Adrenal gland (tissue), 19 donors: ENCODE measurements at places on chromosomes 16 and 17. TPM values are rescaled to one million over a fixed set of nuclear protein-coding genes. Genes with fewer than 3 reads are reported as not detected.
A peak's percentile ranks its signal among the peaks of the same experiment; 100 is the strongest.

Gene ERAL1
- 51.7 TPM for total RNA-seq

Gene FBXL16
- 2.9 TPM for total RNA-seq

Gene NECAB2
- total RNA-seq = 0.55 TPM

Gene RETREG3
- 81.6 TPM for total RNA-seq

Gene PDILT
- not detected for total RNA-seq

Gene WNT9B
- total RNA-seq = 1.7 TPM

DNA sequence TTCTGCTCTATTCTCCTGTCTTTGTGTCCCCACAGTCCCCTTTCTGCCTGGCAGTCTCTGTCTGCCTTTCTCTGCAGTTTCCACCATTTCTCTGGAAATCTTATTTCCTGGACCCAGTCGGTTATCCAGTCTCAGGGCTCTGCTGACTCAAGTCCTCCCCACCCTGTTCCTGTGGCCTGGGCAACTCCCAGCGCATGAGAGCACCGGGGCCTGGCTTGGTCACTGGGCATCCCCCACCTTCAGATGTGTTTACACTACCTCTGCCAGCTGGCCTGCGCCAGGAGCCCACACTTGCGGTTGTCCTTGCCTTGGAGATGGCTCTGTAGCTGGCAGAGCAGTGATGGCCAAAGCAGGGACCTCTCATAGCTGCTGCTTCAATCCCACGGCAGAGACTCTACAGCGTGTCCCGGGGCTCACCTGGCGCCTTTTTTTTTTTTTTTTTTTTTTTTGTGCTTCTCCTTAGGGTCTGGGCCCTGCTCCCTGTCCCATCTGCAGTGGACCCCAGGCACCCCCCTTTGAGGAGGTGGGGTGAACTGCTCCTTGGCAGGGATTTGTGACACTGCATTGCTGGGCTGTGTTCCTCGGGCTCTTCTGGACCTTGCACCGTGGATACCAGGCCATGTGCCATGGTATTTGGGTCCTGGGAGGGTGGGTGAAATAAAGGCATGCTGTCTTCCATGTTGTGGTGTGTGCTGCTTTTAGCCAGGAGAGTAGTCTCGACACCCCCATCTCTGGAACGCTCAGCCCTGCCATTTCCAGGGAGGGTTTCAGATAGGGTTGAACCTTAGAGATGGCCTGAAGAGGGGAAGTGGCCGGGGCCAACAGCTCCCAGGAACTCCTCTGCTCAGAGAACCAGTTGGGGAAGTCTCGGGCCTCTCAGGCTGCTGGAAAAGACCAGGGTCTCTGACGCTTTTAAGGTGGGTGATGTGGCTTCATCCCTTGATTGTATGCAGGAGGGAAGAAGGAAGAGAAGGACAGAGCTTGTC, 17.5 kb downstream of the GUCY2D start:
- DNase-seq = no peak

- DNase-seq = no peak
Observed at GRCh38 chr17:77749321-77749751, 209.2 kb upstream of the TNRC6C start.

DNA sequence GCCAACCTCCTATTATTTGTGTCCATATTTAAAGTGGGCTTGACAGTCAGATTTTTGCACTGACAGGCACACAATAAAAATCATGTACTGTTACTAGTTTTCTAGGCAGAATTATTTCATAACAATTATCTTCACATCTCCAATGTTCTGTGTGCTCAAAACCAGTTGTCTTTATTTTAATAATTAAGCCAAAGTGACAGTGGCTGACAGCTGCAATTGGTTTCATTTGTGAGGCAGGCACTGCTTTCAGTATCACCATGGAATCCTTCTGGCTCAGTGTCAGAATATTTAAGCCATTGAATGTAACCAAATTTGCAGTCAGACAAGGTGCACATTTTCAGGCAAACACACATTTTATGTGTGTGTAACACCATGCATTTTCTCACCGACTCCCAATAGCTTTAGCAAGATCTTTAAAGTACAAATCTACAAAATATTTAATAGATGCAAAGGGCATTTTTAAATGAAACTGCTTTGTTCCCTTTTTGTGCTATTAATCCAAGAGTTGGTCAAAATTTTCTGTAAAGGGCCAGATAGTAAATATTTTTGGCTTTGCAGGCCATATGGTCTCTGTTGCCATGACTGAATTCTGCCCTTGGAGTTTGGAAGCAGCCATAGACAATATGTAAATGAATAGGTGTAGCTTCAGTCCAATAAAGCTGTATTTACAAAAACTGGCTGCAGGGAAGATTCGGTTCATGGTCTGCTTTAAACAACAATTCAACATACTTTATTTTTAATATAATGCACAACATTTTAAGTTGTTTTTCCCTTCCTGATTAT, 486.0 kb downstream of the KCNJ2 start:
- DNase-seq = no peak

DNA sequence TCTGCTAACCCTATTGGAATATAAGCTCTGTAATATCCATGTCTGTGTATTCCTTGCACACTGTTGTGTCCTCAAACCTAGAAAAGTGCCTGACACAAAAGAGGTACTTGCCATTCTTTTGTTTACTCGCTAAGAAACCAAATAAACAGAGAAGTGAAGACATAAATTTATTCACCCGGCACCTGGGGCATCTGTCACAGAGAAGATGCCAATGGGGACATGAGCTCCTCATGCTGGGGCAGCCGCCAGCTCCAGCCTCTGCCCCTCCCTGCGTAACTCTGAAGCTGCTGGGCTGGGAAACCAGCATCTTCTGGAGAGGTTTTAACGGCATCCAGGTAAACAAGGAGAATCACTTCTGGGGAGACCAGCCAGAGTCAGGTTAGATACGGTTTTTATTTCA, 15.1 kb upstream of the CDRT4 start:
- no peak for DNase-seq

DNA sequence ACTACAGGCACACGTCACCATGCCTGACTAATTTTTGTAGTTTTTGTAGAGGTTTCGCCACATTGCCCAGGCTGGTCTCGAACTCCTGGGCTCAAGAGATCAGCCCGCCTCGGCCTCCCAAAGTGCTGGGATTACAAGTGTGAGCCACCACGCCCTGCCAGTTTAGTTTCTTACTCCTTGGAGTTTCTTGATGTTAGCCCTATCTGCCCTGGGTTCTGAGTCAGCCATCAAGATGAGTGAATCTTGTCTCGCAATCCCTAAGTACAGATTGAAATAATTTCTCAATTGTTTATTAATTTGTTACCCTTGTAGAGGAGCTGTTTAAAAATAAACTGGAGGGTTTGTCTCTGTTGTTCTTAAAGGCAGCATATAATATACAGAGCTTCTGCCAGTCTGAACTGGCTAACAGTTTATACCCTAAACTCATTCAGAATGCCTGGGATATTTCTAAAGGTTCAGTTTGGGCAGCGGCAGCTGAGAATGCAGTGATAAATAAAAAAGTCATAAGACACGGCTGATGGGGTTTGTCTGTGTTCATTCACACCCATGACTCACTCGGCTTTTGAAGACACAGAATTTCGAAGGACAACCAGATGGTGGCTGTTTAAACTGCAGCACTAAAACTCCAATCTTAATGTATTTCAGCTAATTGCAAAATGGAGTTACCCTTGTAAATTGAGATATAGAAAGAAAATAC, 39.6 kb downstream of the GPRC5B start:
- DNase-seq = peak; percentile 50

DNA sequence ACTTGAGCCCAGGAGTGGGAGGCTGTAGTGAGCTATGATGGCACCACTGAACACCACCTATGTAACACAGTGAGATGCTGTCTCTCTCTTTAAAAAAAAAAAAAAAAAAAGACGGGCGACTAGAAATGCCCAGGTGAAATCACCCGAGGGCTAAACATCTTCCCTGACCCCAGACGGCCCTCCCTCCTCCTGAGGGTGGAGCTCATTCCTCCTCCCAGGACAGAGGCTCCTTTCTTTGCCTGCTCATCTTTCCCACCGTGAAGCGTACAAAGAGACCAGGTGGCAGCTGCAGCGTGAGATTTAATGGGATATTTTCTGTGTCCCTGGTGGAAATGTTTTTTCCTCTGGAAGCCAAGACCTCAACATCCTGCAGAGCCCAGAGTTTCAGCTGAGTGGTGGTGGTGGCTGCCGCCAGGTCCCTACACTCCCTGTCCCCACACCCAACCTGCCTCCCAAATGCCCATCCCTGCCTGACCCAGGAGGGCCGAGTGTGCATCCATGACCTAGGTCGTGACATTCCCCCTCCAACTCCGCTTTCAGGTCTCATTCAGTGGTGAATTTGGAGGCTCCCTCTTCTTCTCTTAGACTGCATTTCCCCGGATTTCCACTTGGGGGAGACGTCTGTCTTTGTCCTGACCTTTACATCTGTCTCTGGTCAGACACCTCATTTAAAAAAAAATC, 14.4 kb upstream of the GPRC5B start:
- DNase-seq = peak; percentile 44

GRCh38 chr17:35605678-35606077, 18.6 kb downstream of the AP2B1 start:
- DNase-seq = no peak

DNA sequence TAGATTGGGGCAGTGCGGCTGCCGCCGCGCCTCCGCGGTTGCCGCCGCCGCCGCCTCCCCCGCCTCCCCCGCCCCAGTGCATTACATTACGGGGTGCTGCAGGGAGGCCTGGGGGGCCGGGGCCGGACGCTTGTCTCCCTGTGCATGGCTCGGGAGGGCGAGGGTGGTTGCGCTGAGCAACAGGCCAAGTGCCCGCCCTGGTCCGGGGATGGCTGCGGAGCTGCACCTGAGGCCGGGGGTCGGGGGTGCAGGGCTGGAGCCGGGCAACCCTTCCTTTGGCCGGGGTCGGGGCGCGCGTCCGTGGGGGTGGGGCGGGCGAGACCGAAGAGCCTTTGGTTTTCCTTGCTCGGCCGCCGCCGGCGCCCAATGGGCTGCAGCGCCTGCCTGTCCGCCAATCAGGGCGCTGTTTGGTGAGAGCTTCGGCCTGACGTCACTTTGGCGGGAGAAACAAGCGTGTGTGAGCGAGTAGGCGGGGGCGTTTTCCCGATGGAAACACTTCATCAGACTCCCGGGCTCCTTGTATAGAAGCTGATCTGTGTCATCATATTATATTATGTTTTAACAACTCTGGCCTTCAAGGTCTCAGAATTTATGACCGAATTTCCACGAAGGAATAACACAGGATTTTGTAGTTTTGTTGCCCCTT, 941 bp upstream of the FBXL20 start:
- DNase-seq = peak; percentile 94

DNA sequence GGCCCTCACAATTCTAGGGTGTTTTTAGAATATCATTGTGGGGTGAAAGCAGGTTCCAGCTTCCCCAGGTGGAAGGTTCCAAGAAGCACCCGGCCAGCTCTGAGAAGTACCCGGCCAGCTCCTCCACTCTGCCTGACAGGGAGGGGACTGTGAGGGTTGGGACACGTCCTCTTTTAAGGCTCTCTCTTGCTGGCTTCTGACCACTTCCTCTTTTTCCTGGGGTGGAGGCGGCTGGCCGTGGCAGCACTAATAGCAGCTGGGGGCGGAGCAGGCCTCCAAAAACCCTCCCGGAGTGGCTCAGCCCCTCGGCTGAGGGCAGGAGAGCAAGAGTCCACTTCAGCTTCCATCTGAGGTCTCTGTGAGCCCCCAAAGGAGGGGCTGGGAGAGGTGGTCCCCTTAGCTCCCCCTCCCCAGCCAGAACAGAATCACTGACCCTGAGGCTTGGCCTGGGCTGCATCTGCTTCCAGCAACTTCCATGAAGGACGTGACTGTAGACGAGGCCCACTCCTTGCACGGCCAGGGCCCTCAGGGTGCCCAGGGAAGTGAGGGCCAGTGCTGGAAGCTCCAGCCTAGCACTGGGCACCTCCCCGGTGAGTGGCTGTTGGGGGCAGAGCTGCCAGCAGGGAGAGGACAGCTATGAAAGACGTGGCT, 26.7 kb upstream of the PLCG2 start:
- DNase-seq = peak; percentile 59

- DNase-seq = no peak
Observed at GRCh38 chr16:25051406-25052150, 36.4 kb upstream of the ARHGAP17 start.

GRCh38 chr17:81298991-81299738, 4.1 kb upstream of the SLC38A10 start:
- DNase-seq = no peak

- DNase-seq = no peak
Observed at GRCh38 chr16:87190288-87191230, 126.6 kb downstream of the C16orf95 start.

- DNase-seq = peak; percentile 20
Observed at GRCh38 chr16:72241930-72242329, 70.0 kb upstream of the PMFBP1 start.

DNA sequence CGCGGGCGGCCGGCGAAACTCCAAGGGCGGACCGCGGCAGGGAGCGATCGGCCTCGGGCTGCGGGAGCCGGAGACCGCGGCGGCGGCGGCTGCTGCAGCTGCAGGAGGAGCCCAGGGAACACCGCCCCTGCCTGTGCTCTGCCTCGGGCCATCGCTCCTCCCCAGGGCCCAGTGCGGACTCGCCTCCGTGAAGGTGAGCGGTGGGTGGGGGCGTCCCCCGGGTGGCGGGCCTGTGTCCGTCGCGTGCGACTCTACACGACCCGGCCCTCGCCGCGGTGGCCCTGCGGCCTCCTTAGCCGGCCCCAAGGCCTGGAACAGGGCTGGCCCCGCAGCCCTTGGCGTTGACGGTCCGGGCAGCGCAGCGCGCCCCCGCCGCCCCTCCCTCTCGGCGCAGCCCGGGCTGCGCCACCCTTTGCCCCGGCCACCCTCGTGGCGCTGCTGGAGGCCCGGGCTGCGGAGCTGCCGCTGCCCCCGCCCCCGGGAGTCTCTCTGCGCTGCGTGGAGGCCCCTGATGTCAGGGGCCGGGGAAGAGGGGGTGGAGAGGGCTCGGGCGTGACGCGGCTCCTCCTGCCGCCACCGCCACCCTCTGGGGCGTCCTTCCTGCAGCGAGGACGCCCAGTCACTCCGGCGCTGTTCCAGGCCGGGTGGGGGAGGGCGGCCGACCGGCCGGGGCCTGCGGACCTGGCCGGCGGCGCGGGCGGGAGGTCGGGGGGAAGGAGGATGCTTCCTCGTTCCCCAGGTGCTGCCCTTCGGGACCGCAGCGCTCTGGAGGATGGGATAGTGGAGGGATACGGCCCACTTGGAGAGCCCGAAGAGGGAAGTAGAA, 485 bp downstream of the DYNLL2 start:
- peak; percentile 80 for DNase-seq

GRCh38 chr16:11090232-11090631, 145.9 kb downstream of the CLEC16A start:
- DNase-seq = no peak

DNA sequence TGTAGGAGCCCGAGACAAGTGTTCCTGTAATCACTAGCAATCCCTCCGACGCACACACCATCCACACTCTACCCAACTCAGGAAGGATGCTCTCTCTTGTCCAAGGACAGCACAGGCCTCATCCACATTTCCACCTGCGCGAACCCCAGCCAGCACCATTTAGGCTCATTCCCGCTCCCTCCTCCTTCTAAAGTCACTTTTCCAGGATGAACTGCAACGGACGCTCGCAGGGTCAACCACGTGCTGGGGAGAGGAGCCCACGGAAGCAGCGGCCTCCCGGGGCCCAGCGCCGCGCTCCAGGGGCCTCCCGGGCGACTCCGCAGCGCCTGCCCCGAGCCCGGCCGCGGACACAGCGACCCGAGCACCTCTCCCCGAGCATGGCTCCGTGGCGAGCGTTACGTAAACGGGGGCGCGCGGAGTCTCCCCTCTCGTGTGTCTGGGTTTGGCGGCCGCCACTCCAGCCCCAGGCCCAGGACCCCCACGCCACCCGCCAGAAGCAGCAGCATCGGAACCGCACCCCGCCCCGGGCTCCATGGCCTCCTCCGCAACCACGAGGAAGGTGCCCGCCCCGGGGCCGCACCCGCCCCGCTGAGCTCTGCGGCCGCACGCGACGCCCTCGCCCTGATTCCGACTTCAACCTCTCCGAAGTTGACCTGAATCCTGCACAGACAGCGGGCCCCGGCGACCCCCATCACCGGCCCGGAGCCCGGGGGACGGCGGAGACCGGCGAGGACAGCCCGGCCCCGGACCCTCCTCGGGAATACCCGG, 668 bp downstream of the USP36 start:
- peak; percentile 68 for DNase-seq
